NCI-H446 (cell line): ENCODE measurements at places on chromosomes 16 and 17.
A peak's percentile ranks its signal among the peaks of the same experiment; 100 is the strongest.

GRCh38 chr17:78793415-78793814, 11.3 kb upstream of the CYTH1 start:
- no peak for DNase-seq

DNA sequence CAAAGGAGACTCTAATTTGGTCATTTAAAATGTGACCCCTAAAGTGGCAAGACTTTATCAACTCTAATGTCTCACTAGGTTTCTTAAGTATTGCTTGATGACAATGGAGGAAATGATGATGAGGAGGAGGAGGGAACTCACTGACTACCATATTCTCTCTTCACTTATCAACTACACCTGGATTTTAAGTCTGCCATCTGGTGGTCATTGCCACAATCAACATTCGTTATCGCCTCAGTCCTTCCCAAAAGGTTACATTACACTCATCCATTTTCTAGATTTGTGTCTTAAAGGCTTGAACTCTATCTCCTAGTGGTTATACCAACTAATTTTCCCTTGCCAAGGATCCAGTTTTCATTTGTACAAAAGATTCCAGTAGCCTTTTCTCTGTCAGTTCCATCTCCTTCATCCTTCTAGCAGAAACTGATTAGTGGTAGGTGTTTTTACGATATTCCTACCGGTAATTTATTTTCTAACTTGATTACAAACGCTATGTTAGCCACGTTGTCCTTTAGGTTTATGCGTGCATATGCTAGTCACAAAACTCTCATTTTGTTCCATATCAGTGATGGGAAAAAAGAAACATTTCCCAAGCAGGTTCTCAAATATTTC, 114.6 kb upstream of the NOG start:
- no peak for DNase-seq

GRCh38 chr16:676913-677312, 1.4 kb downstream of the RHBDL1 start:
- no peak for DNase-seq

DNA sequence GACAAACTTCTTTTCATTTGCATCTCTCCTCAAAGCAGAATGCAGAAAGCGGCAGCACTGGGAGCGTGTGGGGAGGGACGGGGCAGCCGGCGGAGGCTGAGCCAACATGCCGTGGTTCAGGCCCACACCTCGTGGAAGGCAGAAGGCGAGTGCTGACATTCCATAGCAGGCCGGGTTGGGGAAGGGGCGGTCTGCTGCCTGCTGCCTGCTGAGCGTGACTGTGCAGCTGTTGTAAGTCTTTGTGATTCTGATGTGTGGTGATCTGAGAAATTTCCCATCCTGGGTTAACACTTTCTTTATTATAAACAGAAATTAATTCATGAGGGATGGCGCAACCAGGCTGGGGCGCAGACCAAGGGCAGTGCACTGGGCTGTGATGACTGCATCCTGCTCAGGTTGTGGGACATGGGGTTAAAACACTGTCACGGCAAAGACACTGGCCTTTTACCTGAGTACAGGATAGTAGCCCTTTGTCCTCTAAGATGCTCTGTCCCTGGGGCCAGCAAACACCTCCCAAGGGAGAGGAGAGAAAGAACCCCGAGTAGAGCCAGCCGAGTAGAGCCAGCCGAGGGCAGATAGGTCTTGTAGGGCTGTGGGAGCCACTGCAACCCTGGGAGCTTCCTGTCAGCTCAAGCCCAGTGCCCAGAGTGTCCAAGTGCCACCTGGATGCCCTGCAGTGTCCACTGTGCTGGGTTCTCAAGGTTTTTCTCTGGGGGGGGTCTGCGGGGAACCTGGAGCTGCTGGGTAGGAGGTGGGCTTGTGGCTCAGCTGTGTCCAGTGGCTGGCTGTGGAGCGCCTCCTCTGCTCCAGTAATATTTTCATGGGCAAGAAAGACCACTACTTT, 8.8 kb upstream of the DNASE1 start:
- DNase-seq: no peak

- no peak for DNase-seq
Measured at GRCh38 chr17:29847527-29848400, 82.3 kb downstream of the SSH2 start.

DNA sequence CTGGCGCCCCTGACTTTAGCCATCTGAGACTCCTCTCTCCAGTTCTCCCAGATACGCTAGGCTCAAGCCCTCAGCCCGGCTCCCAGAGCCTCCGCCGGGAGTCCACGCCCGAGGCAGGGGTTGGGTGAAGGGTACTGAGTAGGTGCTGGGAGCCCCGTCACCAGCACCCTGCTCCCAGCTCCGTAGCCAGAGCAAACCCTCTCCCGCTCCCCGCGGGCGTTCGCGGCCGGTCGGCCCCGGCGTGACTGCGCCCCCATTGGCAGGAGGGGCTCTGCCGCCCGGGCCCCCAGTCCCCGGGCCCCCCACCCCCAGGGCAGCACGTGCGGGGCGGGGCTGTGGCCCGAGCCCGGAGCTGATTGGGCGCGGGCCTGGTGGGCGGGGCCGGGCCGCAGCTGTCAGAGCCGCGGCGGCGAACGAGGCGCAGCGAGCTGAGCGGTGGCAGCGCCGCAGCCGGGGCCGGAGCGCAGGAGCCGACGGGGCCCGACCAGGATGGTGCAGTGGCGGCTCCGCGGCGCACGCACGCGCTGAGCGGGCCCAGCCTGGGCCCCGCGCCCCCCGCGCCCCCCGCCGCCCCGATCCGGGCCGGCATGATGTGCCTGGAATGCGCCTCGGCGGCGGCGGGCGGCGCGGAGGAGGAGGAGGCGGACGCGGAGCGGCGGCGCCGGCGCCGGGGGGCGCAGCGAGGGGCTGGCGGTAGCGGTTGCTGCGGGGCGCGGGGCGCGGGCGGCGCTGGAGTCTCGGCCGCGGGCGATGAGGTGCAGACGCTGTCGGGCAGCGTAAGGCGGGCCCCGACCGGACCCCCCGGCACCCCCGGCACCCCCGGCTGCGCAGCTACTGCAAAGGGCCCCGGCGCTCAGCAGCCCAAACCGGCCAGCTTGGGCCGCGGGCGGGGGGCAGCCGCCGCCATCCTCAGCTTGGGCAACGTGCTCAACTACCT, at the start of gene SPNS2:
TSS of gene SPNS2 (plus strand) at position 421 of the 937 bp plus-strand sequence. CDS start at position 588, 167 bp downstream.
- DNase-seq: peak; percentile 70

- DNase-seq: no peak
Measured at GRCh38 chr16:54324716-54325115, 38.1 kb upstream of the IRX3 start.

DNA sequence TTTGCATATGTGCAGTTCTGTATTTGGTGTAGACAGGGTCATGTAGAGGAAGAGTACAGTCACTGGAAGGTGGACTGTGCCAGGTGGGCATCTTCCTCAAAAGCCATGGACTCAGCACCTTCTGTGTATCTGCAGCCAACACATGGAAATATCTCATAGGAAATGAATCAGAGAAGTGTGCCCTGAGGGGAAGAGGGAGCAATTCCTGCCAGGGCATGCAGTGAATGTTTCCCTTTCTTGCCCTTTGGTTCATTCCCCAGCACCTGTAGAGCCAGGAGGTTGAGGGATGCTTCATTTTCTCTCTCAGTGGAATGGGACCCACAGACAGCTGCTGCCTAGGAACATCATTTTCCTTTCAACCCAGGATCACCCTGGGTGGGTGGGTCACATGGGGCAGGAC, 146.1 kb upstream of the HSBP1 start:
- DNase-seq: no peak

GRCh38 chr17:79791735-79792161, 5.1 kb downstream of the CBX8 start:
- no peak for DNase-seq

DNA sequence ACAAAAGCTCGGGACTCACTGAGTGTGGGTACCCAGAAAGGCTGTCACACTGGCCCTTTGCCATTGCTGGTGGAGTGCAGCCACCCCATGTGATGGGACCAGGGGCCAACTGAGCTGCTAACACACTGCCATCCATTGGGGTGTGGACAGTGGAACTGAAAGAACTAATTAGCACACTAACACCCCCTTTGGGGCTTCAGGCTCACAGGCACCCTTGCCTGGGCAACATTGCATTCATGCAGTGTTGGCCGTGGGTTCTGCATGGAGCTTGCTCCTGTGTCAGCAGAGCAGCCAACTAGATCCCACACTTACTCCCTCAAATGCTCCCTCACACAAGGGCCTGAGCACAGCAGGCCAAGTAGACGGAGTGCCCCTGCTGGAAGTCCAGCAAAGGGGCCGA, 476.0 kb upstream of the ASIC2 start:
- DNase-seq: no peak

- no peak for DNase-seq
Measured at GRCh38 chr16:87057211-87057881, 259.8 kb downstream of the C16orf95 start.

DNA sequence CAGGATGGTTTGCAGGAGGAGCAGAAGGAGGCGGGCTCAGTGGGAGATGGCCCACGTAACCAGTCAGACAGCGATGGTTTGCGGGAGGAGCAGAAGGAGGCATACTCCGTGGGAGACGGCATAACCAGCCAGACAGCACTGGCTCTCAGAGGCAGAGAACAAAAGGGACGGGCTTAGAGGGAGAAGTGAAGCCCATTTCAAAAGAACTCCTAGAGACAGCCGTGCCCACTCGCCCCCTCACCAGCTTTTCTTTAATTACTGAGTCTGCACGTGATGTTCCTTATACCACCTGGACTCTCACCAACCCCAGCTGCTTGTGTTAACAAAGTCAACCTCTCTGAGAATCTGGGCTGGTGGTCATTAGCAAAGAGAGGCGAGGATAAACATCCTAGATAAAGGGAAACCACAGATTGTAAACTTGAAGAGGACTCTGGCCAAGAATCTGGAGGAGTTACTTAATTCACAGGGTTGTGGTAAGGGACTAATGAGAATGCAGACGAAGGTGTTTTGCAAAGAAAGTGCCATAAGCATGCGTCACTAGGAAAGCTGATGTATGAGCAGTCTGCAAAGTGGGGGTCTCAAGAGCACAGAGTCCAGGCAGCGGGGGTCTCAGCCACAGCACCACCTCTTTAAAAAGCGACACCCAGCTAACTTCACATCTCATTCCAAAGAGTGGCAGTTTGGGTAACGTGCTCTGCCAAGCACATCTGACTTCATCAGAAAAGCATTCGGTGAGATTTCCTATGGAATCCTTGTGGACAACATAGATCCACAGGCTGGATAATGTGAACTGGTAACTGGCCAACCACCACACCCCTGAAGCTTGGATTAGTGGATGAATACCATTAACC, 51.7 kb downstream of the NXN start:
- no peak for DNase-seq

DNA sequence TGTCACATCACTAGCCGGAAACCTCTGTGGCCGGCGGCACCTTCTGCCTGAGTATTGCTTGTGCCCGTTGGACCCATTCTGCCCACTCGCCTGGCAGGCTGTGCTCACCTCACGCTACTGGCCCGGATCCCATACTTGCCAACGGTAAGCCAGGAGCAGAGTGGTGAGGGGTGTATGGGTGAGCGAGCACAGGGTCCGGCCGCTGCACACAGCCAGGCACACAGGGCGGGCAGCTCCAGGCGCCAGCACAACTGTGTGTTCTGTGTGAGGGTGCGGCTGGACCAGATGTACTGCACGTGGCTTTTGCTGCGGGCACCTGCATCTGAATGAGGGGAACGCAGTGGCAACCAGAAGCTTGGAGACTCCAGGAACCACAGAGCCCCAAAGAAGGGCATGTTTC, 455.7 kb downstream of the CDH8 start:
- DNase-seq: no peak

- DNase-seq: no peak
Measured at GRCh38 chr16:60077861-60078260, 1343.7 kb upstream of the GOT2 start.

DNA sequence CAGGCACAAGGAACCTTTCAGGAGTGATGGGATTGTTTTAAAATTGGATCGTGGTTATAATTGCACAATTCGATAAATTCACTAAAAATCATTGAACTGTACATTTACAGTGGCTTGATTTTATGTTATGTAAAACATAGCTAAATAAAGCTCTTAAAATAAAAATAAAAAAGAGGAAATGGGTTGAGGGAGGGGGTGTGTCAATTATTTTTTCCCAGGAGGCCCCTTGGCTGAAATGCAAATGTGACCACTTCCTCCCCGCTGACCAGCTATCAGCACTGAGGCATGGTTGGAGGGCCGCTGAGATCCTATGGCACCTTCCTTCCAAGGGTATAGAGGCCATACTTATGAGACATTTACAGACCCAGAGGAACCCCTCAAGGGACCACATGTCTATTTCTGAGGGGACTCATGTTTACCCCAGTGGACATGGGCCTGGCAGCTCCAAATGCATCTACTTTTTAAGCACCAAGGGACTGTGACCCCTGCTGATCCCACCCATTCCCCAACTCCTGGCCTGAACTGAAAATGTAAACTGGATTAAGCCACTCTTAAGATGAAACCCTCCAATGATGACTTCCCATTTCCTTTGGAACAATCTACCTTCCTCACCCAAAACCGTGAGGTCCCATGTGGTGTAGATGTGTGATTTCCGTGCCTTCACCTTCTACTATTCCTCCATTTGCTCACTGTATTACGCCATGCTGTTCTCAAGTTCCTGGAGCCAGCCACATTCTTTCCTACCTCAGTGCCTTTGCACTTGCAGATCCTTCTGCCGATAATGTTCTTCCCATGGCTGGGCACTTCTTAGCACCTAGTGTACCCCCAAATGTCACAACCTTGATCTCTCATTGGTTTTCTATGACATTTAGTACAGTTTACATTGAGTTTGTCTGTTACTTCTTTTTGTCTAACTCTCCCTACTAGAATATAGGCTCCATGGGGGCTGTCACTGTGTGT, 2.8 kb upstream of the IL21R start:
- DNase-seq: no peak

GRCh38 chr16:66687906-66688625, 8.5 kb downstream of the CMTM4 start:
- DNase-seq: no peak

DNA sequence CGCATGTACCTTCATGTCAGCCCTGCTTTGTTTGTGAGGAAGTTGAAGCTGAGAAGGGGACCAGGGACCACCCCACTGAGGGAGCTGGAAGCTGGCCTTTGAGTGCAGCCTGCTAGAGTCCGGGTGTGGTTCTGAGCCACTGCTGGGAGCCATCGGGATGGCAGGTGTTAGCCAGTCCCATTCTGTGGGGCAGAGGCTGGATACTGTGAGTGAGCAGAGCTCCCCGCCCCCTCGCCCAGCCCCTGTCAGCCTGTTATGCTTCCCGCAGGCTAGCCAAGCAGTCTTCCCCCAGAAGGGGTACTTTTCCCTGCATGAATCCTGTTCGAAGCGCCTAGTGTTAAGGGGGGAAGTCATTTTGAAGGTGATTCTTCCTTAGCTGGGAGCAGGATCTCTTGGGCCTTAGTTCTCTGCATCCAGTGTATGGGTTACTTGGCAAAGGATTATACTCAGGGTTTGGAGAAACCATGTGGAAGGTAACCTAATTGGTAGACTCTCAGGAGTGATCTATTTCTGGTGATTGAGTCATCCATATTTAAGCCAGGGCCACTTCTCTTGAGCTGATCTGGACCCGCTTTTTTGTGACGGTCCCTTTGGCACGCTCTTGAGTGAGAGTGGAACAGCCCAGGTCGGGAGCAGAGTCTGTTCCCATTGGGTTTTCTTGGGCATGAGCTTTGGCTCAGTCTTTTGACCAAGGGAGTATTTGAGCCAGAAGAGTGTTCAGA, 23.8 kb downstream of the AKAP1 start:
- DNase-seq: peak; percentile 26
